OCI-LY7 (cell line): ENCODE measurements at places on chromosomes 5 and 9.

DNA sequence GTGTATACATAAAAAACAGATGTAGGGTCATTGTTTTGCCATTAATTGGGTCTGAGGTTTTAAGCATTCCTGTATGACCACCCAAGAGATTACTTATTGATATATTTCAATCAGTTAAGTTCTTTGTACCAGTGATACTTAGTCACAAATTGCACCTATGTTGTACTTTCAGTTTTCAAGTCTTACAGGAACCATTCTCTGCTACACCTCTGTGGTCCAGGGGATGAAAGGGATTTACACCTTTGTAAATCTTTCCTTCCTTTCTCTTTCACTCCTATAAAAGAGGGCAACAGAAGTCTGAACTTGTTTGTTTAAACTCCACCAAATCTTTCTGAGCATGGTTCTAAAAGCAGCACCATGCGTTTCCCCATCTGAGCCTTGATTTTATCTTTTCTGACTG lies 86.1 kb downstream of the DEPDC1B start:
- no peak for DNase-seq

- DNase-seq = no peak
Measured at GRCh38 chr9:6460189-6460768, 47.3 kb downstream of the UHRF2 start.

- DNase-seq = no peak
Measured at GRCh38 chr9:75108571-75108970, 20.3 kb downstream of the OSTF1 start.

GRCh38 chr5:169893571-169893970 lies 86.7 kb downstream of the INSYN2B start:
- no peak for DNase-seq

GRCh38 chr5:62144401-62145022 lies 161.5 kb upstream of the KIF2A start:
- DNase-seq = no peak

DNA sequence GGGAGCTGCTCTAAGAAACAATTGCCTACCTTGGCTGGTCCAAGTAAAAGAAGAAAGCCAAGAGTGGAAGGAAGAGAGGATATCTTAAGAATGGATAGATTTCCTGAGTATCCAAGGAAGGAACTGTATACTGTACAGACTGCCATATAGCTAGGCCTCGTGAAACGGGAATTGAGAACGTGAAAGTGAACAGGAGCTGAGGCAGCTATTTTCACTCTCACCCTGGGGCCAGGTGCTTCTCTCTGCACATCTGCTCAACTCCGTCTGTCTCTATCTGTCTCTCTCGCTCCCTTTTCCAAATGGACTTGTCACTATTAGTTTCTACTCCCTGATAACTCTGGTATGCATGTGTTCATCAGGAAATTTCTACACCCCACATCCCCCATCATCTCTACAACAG lies 35.9 kb upstream of the TESK1 start:
- peak; percentile 41 for DNase-seq

- no peak for DNase-seq
Measured at GRCh38 chr5:132003982-132004381, 7.5 kb downstream of the ACSL6 start.

DNA sequence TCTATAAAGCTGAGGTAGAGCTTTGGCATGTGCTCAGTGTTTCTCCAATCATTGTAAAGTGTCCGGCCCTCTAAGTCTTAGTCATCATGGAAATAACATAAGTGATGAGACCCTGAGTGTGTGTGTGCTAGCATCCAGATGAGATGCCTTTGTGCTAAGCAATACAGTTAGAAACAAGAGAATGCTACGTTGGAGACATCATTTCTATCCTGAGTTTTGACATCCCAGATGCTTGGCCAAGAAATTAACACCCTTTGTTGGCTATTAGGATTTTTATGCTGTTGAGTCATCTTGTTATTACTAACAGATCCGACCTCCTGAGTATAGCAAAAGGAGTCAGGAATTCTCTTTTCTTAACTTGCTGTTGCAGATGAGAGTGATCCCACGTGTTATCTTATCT lies 508.0 kb downstream of the GADD45G start:
- no peak for DNase-seq

DNA sequence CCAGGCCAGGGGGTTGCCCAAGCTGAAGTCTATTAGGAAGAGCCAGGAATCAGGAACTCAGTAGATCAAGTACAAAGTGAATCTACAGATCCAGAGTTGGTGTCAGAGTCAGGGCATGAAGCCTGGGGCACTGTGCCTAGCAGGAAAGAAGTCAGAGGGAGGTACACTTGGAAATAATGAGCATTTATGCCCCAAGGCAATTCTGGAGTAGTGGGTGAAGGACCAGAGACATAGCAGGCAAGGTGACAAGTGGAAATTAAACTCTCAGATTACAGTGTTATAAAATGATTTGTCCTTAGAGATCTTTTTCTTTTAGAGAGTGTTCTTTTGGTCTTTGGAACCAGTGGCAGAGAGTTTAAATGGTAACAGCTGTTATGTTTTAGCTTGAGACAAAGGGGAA lies 138.0 kb downstream of the ADAMTSL1 start:
- no peak for DNase-seq

- no peak for DNase-seq
Measured at GRCh38 chr9:78502566-78502965, 205.6 kb downstream of the PSAT1 start.

DNA sequence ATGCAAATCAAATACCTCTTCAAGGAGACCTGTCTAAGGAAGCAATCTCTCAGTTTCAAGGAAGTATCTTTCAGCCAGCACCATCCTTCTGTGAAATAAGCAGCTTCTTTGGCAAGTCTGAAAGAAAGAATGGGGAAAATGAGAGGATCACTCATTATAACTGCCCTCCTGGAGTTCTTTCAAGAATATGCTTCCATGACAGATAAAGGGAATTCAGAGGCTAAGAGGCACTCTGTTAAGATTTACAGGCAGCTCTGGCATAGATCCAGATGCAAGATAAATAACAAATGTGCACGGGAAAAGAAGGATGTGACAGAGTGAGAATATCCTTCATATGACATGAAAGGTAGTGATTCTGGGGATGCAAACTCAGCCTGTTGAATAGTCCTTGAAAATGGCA lies 348.2 kb upstream of the CCNG1 start:
- no peak for DNase-seq

DNA sequence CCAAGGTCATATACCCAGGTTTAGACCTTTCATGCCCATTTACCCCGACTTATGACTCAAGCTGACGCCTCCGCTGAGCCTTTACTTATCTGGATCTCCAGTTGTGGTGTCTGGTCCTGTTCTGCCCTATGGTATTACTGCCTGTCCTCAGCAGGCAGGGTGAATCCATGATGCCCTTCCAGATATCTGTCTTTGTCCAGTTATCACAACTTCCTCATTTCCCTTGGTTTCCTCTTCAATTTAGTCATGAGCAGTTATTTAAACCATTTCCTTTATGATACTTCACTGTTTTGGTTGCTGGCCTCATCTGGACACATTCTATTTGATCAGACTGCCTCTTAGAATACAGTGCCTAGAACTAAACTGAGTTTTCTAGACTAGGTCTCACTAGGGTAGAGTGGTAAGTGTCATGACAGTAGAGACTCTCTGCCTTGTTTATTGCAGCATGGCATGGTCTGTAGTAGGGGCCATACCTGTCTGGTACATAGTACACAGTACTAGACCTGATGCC lies 93.3 kb downstream of the MELK start:
- peak; percentile 27 for DNase-seq
